ENCODE measurements at places on chromosomes 12 and 14.

- no peak for DNase-seq
These were observed 183.4 kb downstream of the SLC25A21 start for GRCh38 chr14:36988989-36989388.

GRCh38 chr12:6825398-6826124, 2.6 kb upstream of the P3H3 start:
- DNase-seq: peak; percentile 89

GRCh38 chr12:52506858-52507715, 13.1 kb downstream of the KRT5 start:
- DNase-seq: peak; percentile 26

DNA sequence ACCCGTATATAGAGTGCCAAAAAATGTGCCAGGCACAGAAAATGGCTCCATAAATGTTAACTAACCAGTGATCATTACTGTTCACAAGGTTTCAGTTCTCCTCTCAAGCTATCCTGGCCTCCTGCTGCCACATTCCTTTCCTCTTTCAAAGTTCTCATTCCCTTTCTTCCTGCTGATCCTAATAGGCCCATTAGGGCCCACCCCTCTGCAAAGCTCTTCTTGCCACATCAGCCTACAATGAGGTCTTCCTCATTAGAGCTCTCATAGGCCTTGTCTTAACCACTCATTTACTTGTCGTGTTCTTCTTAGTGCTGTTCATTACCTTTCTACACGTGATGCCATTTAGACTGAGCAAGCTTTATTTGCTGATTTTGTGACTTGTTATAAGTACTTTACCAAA, 40.5 kb downstream of the RPS29 start:
- no peak for DNase-seq

GRCh38 chr12:3034067-3034750, 43.0 kb upstream of the TSPAN9 start:
- peak; percentile 34 for DNase-seq

- no peak for DNase-seq
These were observed 23.9 kb downstream of the PRICKLE1 start for GRCh38 chr12:42565633-42566032.

DNA sequence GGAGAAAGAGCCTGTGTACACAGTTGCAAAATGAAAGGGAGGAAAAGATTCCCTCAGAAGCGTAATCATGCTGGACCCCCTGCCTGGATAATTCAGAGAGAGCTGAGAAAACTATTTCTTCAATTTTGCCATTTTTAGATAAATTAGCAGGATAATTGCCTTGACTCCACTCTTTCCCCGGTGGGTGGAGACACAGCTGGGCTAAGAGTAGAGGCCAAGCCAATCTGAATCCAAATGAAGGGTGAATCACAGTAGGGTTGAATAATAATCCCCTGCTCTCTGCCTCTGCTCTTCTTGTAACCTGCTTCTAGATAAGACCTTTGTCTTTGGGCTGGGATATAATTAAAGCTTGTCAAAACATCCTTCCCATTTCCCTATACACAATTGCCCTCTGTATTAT, 150.1 kb downstream of the CAPZA3 start:
- DNase-seq: no peak

DNA sequence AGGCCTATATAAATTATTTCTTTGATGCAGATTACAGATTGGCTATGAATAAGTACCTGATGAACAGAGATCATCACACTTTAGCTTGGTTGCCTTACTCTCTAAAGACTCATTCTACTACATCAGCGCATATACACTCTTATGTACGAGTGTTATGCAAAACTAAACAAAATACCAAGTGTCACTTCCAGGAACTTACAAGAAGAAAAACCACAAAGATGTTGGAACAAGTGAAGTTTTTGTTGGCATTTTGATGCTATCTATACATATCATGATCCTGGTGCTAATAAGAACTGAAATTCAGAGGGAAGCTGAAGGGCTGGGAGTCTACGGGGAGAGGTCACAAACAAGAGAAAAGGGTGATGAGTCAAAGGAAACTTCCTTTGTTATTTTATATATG, 47.9 kb upstream of the CERS5 start:
- DNase-seq: no peak

DNA sequence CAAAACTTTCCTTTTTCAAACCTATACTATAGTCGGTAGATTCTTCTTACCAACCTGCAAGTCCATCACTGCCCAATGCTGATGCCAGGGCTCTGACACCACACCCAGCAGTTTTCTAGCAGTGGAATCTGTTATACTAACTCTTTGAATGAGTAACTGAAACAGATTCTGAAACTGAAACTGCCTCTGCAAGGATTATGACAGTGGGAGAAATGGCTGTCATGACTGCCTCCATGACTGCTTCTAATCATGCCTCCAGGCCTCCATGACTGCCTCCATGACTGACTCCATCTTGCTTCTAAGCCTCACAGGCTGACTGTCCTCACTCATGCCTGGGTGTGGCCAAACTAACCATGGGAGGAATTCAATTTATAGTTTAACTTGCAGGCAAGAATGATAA, 29.4 kb upstream of the OXA1L start:
- DNase-seq: no peak

DNA sequence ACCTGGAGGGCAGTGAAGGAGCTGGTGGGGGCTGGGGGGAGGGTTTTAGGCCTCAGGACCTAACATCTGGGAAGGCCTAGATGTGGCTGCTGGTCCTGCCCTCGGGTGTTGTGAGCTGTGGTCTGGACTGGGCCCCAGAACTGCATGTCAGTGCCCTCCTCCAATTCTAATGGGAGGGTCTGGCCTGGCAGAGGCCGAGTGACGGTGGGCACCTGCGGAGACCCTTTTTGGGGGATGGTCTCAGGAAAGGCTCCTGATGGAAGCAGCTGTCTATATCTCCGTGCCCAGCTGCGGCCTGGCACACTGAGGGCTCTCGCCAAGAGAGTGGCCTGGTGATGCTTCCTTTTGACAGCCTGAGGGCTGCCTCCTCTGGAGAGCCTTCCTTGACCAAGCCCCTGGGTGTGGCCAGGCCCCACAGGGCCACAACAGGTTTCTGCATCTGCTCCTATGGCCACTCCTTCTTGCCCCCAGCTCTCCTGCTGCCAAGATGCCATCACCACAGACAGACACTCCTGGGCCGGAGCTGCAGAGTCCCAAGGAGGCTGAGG, 5.3 kb downstream of the EXOC3L4 start:
- DNase-seq: no peak

DNA sequence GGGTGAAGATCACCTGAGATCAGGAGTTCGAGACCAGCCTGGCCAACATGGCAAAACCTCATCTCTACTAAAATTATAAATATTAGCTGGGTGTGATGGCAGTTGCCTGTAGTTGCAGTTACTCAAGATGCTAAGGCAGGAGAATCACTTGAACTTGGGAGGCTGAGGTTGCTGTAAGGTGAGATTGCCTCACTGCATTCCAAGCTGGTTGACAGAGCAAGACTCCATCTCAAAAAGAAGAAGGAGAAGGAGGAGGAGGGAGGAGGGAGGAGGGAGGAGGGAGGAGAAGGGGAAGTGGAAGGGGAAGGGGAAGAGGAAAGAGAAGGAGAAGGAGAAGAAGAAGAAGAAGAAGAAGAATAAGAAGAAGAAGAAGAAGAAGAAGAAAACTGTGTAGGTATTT, 17.0 kb downstream of the RNASE10 start:
- DNase-seq: no peak

DNA sequence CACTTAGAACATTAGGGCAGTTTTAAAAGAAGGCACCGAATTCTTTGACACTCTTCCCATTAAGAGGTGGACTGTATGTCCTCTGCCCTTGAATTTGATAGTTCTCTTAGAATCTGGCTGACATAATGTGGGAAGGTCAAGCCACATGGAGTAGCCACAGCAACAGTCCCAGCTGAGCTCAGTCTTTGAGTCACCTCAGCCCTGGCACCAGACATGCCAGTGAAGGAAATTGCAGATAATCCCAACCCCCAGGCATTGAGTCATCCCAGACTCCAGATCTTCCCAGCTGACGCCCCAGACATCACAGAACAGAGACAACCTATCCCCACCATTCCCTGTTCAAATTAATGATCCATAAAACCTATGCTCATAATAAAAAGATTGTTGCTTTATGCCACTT, 83.4 kb downstream of the GTF2A1 start:
- no peak for DNase-seq

GRCh38 chr14:64943556-64943955, 1.0 kb upstream of the GPX2 start:
- no peak for DNase-seq

DNA sequence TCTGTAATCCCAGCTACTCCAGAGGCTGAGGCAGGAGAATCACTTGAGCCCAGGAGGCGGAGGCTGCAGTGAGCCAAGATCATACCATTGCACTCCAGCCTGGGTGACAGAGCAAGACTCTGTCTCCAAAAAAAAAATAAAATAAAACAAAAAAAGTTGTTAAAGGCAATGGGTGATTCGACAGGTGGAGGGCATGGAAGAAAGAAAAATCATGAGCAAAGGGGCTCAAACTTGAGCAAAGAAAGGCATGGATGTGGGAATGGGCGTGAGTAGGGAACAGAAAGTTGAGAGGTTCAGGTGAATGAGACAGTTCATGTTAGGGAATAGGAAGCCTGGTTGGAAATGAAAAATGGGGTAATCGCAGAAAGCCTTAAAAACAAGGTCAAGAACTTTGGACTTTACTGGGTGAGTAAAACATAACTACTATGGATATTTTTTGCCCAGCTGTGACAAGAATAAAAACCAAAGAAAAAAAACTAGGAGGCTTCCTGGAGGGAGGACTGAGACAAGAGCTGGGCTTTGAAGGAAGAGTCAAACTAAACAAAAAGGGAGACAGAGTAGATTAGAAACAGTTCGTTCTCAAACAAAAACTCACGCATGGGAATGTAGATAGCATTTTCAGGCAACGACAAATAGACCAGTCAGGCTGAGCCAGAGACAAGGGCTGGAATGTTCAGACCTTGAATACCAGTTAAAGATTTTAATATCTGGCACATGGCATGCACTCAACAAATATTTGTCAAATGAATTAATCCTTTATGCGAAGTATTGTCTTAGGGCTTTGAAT, 18.8 kb downstream of the PYM1 start:
- no peak for DNase-seq

DNA sequence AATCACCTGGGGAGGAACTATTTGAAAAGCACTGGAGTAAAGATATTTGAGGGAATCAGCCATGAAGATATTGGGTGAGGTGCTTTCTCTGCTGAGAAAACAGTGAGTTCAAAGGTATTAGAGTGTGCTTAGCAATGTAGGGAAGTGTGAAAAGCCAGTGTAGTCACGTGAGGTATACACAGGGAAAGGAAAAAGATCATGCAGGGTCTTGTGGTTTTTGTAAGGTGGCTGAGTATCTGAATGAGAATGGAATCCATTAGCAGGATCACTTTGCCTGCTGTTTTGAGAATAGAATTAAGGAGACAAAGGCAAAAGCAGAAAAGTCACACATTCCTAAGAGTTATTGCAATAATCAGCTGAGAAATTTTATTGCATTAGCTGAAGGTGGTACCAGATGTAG, 193.0 kb downstream of the PIK3C2G start:
- no peak for DNase-seq

DNA sequence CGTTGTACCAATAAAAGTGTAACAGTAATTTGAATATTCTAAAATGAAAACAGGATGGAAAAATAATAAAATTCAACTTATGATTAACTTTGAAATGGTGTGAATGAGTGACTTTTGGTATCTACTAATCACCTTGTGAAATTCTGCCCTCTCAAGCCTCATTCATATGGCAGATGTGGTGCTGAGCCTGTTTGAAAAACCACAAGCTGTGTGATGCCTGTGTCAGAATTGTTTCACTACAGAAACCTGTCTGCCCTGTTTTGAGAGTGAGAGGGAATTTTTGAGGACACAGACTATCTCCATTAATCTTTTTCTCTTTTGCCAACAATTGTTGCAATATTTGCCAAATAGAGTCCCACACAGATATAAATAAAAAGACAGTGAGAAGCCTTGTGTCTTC, 3.9 kb upstream of the RNU6-7 start:
- no peak for DNase-seq

DNA sequence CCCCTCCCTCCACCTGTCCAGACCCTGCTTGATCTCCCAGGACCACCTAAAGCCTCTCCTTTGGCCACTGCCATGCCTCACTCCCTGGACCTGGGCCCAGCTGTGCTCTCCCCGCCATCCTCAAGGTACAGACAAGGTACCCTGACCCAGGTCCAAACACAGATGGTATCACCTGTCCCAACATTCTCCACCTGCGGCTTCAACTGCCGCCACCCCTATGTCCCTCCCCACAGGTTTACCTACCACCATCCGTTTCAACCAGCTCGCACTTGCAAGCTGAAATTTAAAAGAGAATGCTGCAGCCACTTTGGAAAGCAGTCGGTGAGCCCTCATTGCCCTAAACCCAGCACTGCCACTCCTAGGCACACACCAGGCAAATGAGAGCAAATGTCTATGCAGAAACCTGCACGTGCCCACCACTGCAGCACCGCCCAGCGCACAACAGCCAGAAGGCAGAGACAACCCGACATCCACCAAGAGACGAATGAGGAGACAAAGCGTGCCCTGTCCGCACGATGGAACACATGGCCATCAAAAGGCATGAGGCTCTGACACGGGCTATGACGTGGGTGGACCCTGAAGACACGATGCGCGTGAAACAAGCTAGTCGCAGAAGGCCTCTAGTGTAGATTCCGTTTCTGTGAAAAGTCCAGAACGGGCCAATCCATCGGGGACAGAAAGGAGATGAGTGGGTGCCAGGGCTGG, 71.0 kb downstream of the RFLNA start:
- peak; percentile 71 for DNase-seq
